ENCODE measurements at places on chromosomes 1 and 21.

DNA sequence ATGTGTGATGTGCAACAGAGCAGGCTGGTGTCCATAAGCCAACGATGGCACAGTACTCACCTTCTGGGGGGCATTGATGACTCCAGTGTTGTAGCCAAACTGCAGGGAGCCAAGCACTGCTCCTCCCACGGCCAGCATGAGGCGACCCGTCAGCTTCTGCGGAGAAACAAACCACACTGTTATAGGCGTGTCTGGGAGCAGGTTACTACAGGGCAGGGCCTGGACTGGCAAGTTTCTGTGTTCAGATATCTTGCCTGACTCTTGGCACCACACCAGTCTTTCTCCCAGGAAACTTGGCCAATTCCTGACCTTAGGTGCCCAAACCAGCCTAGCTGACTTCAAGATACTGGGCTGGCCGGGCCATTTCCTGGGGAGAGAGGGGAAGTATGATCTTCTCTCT is 15.5 kb downstream of the SLC2A1 start:
- no peak for DNase-seq

GRCh38 chr1:85451236-85451830 is 13.6 kb downstream of the DDAH1 start:
- DNase-seq = no peak

GRCh38 chr1:64896551-64896950 is 69.8 kb downstream of the JAK1 start:
- DNase-seq = no peak

GRCh38 chr1:27106561-27107323 is 48.2 kb downstream of the SLC9A1 start:
- no peak for DNase-seq

DNA sequence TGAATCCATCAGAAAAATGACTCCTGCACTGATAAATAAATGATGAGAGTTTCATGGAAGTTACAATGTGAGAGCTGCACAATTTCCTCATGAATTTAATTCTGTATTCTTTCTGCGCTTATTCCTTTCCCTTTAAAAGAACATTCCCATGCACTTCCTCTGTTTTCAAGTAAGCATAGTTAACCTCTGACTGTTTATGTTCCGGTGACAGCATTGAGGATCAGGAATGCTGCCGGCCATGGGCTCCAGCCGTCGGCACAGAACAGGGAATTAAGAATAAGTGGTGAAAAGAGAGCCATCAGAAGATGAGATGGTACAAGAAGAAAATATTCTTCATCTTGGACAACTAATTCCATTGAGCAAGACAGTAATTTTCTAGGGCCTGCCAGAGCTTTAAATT is 65.3 kb downstream of the SUSD4 start:
- DNase-seq = no peak

- no peak for DNase-seq
These were observed 99.9 kb downstream of the ROR1 start for GRCh38 chr1:63873751-63874150.

- DNase-seq = no peak
These were observed 10.7 kb downstream of the PLA2G5 start for GRCh38 chr1:20080441-20081352.

- DNase-seq = no peak
These were observed 3.7 kb upstream of the CAPN8 start for GRCh38 chr1:223669003-223669795.

DNA sequence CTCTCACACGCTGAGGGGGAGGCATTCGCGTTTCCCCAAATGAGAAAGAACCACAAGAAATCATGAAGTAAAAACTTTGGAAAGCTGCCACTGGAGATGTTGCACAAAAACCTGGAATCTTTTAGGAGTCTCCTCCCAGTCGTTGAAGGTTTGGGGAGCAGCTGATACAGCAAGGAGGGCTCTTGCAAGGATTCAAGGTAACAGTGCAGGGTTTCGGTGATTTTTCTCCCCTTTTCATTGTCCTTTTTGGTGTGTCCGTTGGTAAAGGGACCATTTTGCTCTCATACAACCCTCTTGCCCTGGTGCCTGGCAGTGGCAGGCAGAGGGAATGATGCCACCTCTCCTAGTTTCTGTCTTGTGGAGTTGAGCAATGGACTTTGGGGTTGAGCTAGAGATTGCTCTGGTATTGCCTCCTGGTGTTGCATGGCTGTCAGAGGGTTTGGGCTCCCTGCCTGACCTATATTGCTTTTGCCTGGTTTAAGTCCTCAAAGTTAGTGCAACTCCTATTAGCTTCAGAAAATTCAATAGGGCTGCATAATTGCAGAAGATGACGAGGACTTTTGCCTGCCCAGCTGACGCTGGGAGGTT is 872 bp downstream of the BRINP2 start:
- no peak for DNase-seq

DNA sequence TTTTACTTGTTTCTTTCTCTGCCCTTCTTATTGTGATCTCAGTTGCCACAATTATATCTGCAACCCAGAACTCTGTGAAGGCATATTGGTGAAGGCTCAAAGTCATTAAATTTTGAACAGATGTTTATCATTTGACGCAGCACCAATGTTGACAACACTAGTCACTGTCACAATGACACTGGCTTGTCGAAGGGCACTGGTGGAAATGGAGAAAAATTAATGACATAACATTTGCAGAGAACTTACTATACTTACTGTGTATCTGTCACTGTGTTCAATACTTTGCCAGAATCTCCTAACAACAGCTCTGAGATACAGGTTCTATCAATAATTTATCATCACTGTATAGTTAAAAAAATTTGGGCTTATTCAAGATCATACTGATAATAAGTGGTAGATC is 1213.7 kb downstream of the NCAM2 start:
- DNase-seq = no peak

- no peak for DNase-seq
These were observed 38.2 kb downstream of the BCL9 start for GRCh38 chr1:147579532-147579931.

DNA sequence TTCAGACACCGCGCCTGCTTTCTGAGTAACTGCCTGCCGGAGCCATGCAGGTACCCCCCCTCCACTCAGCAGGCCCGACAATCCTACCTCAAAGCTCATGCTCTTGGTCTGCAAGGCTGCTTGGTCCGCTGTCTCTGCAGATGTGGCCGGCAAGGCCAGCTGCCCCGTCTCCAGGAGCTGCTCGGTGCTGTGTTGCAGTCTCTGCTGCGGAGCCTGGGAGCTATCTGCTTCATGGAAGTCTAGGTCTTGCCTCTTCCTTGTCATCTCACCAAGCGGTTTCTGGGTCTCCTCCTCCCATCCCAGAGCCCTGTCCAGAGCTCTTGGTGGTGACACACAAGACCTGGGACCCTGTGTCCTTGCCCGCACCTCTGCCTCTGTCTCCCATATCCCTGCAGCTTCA is 24.0 kb upstream of the GNPAT start:
- no peak for DNase-seq

GRCh38 chr1:39391691-39392679 is 99.5 kb upstream of the BMP8A start:
- DNase-seq = no peak

DNA sequence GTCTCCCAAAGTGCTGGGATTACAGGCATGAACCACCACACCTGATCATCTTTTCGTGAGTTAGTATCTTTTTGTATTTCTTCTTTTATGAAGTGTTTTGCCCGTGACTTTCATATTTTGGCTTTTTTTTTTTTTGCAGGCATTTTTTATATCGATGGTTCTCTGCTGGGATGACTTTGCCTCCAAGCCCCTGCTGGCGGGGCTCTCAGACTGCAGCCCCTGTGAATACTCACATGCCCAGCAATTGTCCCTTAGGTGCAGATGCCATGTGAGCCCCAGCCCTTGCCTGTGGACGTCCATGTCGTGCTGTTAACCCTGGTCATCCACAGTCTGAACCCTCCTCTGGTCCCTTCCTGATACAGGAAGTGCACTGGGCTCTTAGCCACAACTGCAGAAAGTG is 21.7 kb downstream of the CRYAA start:
- DNase-seq = no peak

- no peak for DNase-seq
These were observed 44.1 kb upstream of the ZBTB18 start for GRCh38 chr1:244006961-244007360.

DNA sequence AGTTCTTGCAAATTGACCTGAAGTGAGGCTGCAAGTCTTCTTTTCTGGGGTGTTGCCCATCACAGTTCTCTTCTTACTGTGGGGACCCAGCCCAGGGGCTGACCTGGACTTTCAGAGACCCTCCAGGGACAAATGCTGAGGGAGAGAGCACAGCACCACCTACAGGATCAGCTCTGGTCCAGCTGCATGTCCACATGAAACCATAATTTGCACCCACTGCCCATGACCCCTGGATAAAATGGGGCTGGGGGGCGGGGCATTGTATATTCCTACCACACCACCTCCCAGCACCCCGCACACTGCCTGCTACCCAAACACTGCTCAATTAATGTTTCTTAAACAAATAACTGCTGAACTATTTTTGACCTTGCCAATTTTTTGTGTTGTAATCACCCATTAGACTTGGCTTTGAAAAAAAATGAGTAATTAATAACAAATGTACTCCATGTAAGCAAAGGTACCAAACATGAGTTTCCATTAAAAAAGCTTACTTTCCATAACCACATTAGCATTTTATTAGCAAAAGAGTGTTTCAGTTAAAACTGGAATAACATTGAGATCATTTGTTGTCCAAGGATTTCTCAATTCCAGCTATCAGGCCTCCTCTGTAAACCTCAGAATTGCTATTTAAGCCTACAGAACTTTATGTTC is 168.0 kb upstream of the RAB4A start:
- no peak for DNase-seq

GRCh38 chr1:206581571-206581981 is 30.7 kb downstream of the EIF2D start:
- DNase-seq = peak; percentile 60

DNA sequence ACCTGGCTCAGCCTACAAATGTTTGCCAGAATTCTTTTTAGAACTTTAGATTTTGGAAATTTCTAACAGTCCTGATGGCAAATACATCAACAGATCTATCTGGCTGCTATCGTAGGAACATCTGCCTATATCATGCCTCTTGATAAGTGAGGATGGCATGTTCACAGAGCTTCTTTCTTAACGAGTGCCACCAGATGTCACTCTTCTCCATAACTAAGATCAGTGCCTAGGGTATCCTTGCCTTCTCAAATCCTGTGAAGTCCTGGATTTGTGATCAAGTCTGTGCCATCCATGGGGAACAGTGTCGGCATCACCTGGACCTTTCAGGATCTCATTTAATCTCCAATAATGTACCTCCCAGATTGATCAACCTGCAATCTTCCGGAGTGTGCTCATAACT is 36.5 kb upstream of the CD5L start:
- DNase-seq = no peak

DNA sequence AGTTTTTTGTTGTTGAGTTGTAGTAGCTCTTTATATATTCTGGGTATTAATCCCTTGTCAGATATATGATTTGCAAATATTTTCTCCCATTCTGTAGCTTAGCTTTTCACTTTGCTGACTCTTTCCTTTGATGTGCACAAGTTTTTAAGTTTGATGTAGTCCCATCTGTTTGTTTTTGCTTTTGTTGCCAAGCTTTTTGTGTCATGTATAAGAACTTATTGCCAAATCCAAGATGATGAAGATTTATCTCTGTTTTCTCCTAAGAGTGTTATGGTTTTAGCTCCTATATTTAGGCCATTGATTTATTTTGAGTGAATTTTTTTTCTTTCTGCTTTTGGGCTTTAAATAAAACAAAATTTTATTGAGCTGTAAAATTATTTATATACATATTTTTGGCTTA is 52.1 kb upstream of the KRTAP19-8 start:
- DNase-seq = no peak

GRCh38 chr1:157496121-157496526 is 56.2 kb downstream of the FCRL5 start:
- no peak for DNase-seq

- no peak for DNase-seq
These were observed 172.7 kb downstream of the RASAL2 start for GRCh38 chr1:178266619-178267066.

DNA sequence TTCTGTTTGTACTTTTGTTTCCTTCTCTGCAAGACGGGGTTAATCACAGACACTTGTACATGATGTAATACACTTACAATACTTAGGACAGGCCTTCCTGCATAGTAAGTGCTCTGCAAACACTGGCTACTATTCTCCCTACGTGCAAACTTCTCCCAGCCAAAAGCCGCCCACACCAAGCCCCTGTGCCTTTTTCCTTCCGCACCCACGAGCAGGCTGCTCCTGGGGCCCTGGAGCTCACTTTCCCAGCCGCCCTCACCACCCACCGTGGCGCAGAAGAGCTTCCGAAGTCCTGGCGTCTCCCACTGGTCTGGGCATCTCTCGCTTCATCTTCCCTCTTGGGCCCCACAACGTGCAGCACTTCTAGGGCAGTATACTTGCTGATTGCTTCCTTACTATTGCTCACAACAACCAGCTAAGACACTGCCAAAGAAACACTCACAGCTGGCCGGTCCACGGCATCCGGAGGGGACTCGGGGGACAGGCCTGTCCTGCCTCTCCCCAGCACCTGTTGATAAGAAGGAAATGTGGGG is 22.5 kb upstream of the GPR157 start:
- DNase-seq = no peak

- DNase-seq = no peak
These were observed 81.3 kb downstream of the SYF2 start for GRCh38 chr1:25150985-25151495.

DNA sequence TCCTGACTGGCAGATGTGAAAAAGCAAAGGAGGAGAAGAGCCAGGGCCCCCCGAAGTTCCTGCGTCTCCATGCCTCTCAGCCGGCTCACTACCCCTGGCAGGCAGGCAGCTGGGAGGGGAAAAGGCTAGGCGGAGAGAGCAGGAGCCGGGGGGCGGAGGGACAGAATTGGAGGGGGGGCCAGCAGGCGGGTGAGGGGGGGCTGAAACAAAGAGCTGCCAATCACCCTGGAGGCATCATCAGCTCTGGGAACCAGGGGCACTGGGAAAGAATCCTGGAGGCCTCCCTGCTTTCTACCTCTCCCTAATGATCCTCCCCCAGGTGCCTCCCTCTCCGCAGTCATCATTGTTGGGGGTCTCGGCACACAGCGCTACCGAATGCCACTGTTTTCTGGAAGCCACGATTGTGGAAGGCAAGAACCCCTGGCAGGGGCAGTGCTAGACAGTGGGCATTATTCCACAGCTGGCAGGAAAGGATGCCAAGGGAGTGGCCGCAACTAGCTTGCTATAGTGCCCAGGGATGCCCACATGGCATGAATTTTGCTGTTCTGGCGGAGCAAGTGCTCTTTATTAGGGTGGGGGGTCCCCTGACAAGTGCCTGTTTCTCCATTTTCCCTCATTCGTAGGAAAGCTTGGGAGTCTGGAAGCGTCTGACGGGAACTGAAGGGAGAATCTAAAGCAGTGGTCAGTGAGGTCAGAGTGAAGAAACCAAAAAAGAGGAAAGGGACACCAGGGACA is at the start of gene THBS3:
Gene THBS3, minus strand, starts transcription at position 92 of the 735 bp plus-strand sequence. Its CDS starts 21 bp downstream, at position 71.
- no peak for DNase-seq

GRCh38 chr1:13500806-13501205 is 13.0 kb downstream of the LRRC38 start:
- DNase-seq = no peak

GRCh38 chr1:172465617-172466016 is 21.7 kb upstream of the PIGC start:
- no peak for DNase-seq

GRCh38 chr1:171150156-171150555 is 34.9 kb upstream of the FMO2 start:
- no peak for DNase-seq

- DNase-seq = no peak
These were observed 397.2 kb downstream of the DUSP10 start for GRCh38 chr1:221344693-221345092.

GRCh38 chr1:236998546-236998945 is 5.7 kb downstream of the MT1HL1 start:
- DNase-seq = no peak

GRCh38 chr1:167428395-167428794 is 89.9 kb downstream of the CD247 start:
- no peak for DNase-seq

- DNase-seq = no peak
These were observed 3.2 kb downstream of the CYP4B1 start for GRCh38 chr1:46802081-46802480.
